ENCODE measurements at places on chromosomes 6 and 20.

DNA sequence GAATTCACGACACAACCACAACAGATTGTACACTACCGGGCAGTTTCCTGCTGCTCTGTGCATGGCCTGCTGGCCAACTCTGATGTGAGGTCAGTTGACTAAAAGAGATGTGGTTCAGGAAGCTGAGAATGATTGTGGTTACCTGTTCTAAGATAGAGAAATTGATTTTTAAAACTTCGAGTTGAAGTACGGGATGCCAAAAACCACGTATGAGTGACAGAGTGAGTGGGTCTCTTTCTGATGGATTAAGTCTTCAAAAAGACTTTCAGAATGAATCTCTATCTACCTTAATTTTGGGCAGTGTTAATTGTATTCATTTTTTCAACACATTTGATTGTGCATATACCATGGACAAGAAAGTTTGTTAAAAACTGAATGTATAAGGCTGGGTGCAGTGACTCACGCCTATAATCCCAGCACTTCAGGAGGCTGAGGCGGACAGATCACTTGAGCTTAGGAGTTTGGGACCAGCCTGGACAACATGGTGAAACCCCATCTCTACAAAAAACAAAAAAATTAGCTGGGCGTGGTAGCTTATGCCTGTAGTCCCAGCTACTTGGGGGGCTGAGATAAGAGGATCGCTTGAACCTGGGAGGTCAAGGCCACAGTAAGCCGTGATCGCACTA is 121.2 kb downstream of the SGK1 start:
- DNase-seq, result no peak

DNA sequence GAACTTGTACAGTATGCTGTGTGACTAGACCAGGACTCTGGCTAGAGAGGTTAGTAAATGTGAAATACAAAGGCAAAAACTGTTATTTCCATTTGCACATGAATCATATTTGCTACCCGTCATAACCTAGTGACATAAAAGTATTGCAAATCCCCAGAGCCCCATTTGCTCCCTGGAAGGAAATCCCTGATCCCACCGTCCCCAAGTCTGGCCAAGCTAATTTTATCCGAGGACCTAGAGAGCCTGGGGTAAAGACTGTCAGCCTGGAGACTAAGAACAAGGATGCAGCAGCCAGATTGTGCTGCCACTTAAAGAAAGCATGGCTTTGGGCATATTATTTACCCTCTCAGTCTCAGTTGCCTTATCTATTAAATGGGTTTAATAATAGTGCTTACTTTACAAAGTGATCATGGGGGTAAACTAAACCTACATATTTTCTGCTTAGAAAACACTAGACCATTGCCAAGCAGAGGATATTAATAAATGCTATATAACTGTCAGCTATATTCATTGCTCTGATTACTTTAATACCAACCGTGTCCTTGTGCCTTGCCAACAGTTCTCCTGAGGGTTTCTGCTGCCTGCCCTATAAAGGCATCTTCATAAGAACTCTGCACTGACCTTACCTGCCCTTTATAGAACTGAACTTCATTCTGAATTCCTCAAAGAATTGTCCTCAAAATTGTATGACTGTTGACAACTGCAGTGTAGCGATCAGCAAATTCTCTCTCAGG is 16.9 kb upstream of the TNFAIP3 start:
- no peak for DNase-seq

DNA sequence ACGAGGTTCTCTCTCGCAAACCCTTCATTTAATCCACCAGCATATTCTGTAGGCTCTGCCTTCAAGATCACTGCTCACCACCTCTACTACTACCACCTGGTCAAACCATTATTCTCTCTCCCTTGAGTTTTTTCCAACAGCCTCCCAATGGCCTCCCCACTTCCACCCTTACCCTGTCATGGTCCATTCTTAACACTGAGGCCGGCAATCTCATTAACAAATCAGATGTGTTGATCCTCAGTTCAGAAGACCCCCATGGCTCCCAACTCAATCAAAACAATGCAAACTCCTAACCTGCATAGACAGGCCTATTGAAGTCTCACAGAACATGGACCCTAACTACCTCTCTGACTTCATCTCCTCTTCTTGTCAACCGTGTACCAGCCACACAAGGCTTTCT is 2.2 kb downstream of the AURKA start:
- DNase-seq, result no peak

DNA sequence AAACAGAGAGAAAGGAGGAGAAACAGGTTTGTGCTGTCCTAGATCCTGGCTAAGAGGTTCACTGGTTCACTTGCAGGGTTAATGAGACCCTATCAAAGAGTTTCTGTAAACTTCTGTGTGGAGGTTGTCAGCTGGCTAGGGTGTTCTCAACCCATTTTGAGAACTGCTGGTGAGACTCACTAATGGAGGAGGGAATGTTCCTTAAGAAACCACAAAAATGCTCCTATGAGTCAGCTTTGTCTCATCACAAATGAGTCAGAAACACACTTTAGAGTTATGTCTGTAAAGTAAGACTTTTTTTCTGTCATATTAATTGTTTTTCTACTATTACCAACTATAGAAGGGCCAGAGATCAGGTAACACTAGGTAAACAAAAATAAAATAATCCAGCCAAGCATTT is 884.4 kb downstream of the PHF3 start:
- no peak for DNase-seq

DNA sequence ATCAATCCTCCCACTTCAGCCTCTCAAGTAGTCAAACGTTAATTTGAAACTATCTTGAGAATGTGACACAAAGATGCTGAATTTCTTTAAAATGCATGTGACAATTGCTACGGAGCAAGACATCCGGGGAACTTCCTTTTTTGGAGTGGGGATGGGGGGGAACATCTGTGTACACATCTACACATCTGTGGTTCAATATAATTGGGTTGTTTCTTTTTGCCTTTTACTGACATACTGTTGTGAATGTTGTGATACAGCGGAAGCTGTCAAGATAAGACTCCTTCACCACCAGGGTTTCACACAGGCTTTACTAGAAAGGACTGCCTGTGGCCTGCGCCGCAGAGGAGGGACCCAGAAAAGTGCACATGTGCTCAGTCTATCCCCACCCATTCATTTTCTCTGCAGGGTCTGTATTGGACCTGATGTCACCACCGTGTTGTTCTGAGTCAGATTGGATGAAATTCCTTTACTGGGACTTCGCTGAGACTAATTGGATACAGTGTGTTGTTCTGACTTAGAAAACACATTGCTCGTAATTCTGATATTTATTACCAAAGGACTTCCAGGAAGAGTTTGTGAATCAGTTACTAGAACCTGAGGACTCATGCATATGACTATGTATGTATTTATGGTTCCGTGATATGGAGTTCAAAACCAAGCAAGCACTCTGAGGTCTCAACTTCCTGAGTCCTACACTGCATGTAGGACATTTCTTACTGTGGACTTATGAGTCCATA is 98.7 kb upstream of the SGK1 start:
- DNase-seq, result no peak

DNA sequence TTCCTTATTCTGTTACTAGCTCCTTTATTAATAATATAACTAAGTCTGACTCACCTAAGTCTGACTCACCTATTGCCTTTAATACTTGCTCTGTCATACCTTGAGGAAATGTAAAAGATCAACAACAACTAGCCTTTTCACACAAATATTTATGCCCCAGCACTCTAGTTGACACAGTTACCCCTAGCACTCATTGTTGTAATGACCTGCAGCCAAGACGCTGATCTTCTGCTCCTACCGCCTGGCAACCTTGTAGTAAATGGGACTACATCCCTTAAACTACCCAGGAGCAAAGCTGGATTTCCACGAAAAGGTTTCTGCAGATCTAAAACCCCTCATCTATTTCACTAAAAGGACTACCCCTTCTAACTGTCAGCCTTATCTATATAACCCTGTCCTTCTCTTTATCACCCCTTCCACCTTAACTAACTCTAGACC is 90.0 kb downstream of the PLG start:
- DNase-seq, result no peak

- DNase-seq, result no peak
These were observed 39.9 kb upstream of the MYB start for GRCh38 chr6:135141182-135141581.

DNA sequence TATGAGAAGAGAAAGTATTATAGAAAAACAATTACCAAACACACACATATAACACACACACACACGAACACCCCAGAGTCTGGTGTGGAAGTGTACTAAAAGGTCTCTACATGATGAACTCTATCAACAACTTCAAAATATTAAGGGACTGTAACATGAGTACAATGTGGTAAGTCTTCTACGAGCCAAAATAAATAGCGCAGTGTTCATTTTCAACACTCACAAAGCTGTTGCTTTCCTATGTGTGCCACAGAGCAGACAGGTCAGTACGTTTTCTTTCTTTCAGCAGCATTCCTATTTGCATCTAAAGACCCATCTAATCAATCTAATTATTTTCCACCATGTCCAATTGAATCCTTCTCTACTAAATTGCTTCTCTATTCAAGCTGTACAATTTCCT is 12.1 kb upstream of the CNKSR3 start:
- no peak for DNase-seq

- DNase-seq, result no peak
These were observed 24.4 kb downstream of the TBC1D20 start for GRCh38 chr20:437787-438486.

DNA sequence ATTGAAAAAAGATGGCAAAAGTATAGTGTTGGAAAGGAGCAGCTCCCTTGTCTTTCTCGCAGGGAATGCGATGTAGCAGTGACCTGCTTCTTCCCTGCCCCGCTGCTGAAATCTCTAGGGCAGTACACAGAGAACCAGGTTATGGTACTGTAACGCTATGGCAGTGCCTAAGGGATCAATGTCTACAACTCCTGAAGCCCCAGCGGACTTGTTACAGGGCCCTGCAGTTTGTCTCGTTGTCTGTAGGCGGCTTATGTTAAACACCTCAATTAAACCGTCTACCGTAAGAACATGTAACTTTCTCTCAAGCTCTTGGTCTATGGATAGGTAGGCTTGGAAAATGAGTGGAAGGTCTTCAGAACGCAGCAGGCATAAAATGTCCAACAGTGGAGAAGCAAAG is 44.8 kb upstream of the SLC17A4 start:
- DNase-seq, result no peak

DNA sequence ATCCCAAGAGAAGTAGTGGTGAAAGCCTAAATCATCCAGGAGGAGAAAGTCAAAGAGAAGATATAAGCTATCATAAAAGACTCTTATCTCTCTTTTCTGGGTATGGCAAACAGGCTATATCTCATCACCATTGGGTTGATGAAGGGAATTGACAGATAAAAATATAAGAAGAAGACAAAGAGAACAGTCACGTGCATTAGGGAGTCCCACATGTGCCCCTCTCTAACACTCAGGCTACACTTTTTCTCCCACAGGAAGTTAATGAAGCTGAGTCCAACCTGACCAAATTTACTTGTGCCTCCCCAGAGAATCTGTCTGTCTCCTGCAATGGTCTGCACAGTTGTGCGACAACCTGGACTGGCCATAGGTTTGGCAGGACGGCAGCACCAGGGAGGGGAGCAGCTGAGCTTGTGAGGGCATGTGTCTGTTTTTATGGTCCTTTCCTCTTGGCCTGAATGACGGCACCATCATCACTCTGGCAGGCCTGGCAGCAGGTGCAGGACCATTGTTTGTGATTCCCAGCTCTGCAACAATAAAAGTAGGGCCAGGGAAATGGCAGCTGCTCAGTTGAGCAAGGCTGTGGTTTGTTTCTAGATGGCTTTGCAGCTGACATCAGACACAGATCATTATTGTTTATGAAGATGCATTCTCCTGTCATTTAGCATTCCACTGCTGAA is 144.5 kb upstream of the MCHR2 start:
- no peak for DNase-seq

- no peak for DNase-seq
These were observed 50.5 kb upstream of the SSTR4 start for GRCh38 chr20:22984606-22985005.

DNA sequence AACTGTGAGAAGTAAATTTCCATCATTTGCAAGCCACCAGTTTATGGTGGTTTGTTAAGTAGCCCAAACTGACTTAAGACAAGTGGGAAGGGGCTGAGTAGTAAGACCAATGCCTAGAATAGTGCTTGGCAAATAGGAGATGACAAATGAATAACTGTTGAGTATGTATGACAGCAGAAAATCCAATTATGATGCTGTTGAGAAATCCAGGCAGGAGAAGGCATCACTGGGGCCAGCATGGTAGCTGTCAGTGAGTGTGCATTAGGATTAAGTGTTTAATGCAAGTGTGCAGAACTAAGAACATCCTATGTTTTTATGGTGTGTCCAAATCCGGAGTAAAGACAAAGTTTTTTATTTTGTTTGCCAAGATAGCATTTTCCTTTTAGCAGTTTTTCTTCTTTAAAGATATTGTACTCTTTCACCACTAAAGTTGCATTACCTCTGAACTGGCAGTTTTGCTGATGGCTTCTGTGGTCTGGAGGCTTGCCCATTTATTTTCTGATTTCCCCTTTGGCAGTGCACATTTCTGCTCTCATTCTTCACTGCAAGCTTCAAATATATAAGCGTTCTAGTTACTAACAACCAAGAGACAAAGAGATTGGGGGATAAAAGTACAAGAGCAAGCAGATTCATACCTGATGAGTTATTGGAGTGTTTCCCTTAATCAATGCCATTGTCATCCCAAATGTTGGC is 289.7 kb downstream of the KCNQ5 start:
- DNase-seq, result no peak

DNA sequence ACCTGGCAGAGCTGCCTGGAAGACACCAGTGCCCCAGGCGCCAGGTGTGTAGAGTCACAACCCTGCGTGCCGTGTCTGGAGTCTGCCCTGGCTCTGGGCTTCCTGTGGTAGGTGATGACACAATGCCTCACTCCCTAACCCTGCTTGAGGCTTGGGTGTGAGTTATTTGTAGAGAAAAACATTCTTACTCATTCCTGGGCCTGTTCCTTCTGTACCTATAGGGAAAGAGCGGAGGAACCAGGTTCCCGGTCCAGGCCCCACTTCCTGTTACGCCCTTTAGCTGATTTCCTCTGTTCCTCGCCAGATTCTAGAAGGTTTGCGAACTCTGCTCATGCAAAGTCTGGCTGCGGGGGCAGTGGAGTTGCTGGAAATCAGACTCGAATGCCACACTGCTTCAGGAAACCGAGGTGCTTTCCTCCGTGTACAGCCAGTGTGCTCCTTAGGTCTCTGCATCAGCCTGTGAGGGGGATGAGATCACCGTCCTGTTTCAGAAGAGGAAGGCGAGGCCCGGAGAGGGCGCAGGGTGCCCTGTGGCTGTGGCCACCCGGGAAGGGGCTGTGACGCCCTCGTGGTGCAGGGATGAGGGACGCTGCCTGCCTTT is 67.1 kb upstream of the DUSP22 start:
- no peak for DNase-seq

GRCh38 chr6:42047790-42048405 is 2.4 kb upstream of the TAF8 start:
- no peak for DNase-seq

- no peak for DNase-seq
These were observed 266.5 kb upstream of the RIMS1 start for GRCh38 chr6:71619836-71620235.

DNA sequence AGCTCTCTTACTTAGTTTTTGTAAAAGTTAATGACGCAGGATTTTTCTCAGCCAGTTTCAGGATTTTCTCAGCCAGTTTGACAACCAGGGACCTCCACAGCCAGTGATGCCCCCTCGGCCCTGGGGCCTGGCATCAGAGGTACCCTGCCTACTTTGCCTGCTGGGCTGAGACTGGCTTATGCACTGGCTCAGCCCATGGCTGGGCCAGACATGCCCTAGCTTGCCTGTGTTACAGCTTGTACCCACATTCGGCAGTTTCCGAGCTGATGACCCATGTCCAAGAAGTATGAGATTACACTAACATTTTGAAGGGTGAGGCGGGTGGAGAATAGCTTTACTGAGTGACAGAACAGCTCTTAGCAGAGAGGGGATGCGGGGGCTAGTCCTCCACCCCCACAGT is 406.1 kb upstream of the HSF2 start:
- DNase-seq, result no peak

All from cortex of kidney (tissue), 1 donor.